Myocyte (in vitro differentiated cells): ENCODE measurements at places on chromosomes 7 and 10.

DNA sequence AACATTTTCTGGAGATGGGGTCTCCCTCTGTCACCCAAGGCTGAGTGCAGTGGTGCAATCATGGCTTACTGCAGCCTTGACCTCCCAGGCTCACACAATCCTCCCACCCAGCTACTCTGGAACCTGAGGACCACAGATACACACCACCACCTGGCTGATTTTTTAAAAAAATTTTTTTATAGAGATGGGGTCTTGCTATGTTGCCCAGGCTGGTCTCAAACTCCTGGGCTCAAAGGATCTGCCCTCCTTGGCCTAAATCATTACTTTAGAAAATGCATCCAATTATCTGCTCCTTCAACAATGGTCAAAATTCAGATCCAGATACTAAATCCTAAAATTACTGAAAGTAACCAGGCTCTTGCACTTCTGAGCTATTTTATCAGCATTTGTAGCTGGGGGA lies 55.2 kb downstream of the CTBP2 start:
- DNase-seq = no peak

DNA sequence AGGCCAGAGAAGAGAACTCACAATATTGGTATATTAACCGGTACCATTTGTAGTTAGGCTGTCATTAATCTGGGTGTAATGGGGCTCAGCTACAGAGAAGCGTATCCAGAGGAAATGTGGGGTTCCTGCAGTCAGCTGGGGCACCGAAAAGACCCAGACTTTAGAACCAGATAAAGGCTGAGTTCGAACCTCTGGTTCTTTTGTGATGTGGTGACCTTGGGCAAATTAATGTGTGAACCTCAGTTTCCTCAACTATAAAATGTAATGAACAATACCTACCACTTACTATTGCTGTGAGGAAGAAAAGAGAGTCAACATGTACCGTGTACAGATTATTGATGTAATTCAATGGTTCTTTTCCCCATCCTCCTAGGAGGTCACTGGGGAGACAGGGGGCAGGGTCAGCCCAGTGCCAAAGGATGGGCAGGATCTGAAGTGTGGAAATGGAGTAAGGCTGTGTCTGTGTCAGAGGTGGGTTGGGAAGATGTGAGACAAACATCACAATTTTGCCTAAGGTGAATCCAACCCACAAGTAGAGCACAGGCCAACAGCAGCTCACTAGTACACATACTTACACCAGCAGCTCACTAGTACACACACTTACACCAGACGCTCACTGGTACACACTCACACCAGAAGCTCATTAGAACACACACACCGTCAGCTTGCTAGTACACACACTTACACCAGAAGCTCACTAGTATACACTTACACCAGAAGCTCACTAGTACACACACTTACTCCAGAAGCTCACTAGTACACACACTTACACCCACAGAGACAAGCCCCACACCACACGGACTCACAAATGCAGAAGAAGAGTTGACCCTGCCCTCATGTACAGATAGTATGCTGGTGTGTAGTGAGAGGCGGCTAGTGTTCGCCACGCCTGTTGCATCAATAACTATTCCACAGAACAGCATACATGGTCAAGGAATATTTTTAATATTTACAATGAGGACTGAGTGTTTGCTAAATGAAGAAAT lies 28.0 kb downstream of the PRSS2 start:
- DNase-seq = no peak

- no peak for DNase-seq
Measured at GRCh38 chr10:88838766-88839350, 12.8 kb downstream of the ANKRD22 start.

DNA sequence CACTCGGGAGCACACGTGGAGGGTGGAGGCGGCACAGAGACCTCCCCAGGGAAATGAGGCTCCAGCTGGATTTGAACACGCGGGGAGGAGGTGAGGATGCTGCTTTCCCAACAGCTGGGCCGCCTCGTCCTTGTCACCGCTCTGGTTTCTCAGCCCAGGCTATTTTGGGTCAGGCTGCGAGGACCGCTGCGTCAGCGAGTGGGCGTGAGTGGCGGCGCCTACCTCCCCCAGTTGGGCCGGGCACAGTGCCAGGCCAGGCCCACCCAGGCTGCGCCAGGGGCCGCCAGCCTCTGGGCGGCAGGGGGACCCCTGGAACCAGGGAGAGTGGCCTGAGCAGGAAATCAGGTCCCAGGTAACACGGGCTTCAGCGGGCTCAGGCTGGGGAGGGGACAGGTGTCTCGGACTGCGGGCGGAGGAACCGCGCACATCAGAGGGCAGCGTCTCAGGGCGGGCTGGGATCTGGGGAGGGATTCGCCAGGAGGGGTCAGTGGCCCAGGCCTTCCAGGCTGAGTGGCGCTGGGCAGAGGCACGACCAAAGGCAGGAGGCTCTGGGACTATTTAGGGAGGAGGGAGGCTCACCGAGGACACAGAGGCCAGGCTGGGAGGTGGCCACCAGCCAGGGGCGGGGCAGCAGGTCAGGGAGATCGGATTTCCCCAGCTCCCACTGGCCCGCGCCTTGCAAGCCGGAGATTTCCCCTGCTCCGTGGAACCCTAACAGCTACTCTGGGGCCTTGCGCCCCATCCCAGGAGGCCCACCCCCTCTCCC lies 125.2 kb upstream of the RET start:
- no peak for DNase-seq

DNA sequence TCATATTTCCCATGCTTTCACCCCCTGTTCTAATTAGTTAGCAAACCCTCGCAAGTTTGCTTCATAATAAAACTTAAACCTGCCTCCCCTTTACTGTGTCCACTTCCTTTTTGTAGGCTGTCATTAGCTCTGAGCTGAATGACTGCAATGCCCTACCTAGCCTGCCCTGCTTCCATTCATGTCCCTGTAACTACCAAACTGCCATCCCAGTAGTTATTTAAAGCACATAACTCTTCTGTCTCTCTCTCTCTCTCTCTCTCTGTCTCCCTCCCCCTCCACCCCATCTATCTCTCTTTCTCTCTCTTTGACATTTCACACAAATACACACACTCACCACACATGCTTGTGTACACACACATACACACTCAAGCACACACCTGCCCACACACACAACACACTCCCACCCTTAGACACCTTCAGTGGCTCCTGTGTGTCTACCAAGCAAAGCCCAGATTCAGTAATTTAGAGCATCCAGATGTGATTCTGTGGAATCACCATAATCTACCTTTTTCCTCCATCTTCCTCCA lies 115.3 kb downstream of the TRIL start:
- no peak for DNase-seq

DNA sequence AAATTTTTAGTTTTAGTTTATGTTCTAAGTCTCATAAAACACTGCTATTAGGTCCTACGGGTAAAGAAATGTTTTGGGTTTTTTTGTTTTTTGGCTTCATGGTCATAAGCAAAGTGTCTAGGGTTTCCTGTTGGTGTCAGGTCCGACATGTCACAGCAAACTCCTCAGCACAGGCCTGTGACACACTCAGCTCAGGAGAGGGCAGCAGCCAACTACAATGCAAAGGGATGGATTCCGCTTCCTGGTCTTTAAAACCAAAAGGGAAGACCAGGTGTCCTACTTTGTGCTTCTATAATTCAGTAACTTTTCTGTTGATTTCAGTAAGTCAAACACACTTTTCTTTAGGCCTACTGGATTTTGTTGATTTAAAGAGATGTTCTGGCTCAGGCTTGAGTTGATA lies 83.8 kb upstream of the MACROH2A2 start:
- peak; percentile 46 for DNase-seq

- DNase-seq = no peak
Measured at GRCh38 chr7:146656988-146657387, 540.4 kb downstream of the CNTNAP2 start.

GRCh38 chr7:93043385-93043985 lies 74.3 kb downstream of the SAMD9 start:
- DNase-seq = peak; percentile 95

DNA sequence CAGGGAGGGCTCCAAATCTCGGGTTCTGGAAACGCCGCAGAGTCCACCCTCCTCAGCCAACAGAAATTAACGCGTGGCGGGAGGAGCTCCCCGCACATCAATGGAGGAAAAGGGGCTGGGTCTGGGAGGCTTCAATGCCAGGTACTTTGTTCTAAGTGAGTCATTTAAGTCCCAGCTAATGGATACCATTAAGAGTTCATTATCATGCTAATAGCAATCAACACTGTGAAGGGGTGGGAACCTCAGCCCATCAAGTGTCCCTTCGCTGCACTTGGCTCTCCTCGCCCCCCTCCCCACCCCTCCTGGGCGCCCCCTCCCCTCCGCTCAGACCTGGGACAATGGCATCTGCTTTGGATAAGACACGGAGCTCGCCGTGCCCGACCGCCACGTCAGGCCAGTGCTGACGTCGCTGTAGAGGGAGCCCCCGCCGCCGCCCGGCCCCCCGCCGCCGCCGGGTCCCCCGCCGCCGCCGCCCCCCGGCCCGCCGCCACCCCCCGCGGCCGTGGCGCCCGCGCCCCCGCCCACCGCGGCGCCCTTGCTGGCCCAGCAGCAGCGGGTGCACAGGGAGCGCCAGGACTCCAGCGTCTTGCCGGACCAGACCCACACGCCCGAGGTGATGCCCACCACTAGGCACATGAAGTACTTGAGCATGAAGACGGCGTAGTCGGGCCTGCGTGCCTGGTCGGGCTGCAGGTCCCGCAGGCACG lies 2.9 kb downstream of the FZD8 start:
- no peak for DNase-seq

GRCh38 chr7:139532636-139533155 lies 9.2 kb downstream of the CLEC2L start:
- no peak for DNase-seq

GRCh38 chr10:95406651-95407280 lies 116.0 kb upstream of the PDLIM1 start:
- DNase-seq = peak; percentile 88
